ENCODE measurements at places on chromosomes 11 and 22.
A peak's percentile ranks its signal among the peaks of the same experiment; 100 is the strongest.

DNA sequence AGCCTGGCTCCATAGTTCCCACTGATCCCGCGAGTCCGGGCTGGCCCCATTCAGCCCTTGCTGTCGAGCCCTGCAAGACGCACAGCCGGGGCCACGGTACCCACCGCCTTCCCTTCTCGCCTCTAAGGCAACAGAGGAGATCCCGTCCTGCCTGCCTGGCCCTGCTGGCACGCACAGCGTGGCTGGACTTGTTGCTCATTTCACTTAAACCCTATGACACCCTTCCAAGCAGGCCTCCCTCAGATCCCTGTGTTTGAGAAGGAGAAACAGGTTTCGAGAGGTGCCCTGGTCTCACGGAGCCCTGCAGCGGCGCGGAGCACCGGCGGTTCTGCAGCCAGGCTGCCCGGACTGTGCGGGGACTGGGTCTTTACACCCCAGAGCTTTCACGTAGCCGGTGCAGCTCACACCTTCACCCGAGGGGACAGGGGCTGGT, 1048.4 kb downstream of the BRD1 start:
- peak; percentile 32 for DNase-seq

- no peak for DNase-seq
Observed at GRCh38 chr22:42080287-42080686, 787 bp downstream of the SMDT1 start.

- DNase-seq = no peak
Observed at GRCh38 chr22:39954584-39955055, 5.6 kb upstream of the TMA7B start.

DNA sequence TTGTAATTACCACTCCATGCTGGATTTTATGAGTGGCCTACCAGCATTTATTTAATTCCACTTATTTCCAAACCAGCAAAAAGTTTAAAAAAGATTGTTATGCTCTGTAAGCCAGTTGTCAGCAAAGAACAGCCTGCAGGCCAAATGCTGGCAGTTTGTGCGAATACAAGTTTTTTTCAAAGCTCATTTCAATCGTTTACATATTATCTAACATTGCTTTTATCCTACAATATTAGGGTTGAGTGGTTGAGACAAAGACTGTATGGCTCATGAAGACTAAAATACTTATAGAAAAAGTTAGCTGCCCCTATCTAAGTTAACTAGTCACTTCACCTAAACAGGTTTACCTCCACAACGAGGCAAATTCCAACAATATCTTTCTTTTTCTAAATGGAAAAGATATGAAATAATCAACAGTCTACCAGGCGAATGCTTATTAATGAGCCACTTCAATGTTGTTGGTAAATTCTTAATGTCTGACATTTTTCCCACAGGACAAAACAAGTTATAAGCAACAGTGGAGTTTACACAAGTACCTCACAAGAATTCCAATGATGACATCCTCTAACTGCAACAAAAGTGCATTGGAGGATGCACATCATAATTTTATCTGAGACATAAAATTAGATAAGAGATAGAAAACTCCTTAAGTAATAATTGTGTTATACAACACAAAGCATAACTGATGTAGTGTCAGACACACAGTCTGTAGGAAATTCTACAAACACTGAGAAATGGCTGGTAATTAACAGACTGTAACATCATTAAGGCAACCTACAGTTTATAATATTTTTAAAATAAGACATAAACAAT, 35.8 kb upstream of the POU2AF2 start:
- DNase-seq = no peak

DNA sequence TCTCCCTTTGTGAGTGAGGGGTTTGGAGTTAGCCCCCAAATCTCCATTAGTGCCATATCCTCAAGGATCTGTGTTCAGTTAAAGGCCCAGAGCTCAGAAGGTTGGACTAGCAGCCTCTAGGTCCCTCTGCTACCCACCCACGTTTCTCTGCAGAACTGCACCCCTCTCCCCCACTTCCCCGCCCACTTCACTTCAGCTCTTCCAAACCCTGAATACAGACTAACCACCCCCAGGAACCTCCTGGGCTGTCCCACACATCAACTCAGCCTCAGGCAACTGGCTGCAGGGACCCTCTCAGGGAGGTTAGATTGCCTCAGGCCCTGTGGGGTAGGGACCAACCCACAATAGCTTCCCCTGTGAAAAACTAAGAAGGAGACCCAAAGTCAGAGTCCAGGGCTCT, 840 bp downstream of the VPREB3 start:
- no peak for DNase-seq

DNA sequence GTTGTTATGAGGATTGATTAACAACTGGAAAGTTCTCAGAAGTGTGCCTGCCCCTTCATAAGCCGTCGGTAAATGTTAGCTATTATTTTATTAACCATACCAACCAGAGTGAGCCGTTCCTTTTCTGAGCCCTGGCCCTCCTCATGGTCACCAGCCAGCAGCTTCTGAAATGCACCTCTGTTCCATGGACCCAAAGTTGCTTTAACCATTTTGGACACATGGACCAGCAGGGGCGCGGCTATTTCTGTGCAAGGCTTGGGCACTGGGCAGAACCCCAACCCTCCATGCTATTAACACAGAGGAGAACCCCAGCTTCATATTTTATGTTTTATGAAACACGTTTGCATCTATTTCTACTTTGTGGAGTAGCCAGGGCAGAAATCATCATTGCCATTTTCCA, 18.6 kb upstream of the SCGB1A1 start:
- DNase-seq = no peak

DNA sequence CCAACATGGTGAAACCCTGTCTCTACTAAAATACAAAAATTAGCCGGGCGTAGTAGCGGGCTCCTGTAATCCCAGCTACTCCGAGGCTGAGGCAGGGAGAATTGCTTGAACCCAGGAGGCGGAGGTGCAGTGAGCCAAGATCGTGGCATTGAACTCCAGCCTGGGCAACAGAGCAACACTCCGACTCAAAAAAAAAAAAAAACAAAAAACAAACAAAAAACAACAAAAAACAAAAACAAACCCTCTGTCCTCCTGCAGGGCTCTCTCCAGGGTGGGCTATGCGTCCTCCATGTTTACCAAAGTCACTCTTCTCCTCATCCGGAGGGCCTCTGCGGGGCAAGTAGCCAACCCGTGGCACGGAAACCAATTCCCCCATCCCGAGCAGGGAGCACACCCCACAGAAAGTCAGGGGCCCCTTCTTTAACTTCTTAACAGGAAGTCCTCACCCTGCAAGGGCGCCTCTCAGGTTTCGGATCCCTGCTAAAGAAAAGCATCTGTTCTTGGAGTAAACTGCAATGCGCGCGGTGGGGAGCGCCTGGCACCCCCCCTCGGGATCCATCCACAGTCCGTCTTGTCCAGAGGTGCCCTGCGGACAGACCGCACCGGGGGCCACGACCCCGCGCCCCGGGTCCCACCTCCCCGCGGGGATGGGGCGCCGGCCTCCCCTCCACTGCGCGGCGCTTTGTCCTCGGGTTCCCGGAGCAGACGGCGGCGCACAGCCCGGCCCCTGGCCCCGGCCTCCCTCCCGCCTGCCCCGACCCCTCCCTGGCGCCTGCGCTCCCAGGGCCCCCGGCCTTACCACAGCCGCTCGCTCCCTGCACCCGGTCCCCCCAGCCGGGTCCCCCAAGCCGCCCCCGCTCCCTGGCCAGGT, 712 bp downstream of the CERK start:
- peak; percentile 44 for DNase-seq

GRCh38 chr11:30465192-30465591, 121.0 kb downstream of the MPPED2 start:
- DNase-seq = no peak

GRCh38 chr11:104361975-104362374, 198.0 kb upstream of the PDGFD start:
- DNase-seq = no peak

- no peak for DNase-seq
Observed at GRCh38 chr11:2361565-2361964, 15.5 kb upstream of the CD81 start.

- DNase-seq = no peak
Observed at GRCh38 chr11:134126217-134126822, 57.4 kb downstream of the JAM3 start.

DNA sequence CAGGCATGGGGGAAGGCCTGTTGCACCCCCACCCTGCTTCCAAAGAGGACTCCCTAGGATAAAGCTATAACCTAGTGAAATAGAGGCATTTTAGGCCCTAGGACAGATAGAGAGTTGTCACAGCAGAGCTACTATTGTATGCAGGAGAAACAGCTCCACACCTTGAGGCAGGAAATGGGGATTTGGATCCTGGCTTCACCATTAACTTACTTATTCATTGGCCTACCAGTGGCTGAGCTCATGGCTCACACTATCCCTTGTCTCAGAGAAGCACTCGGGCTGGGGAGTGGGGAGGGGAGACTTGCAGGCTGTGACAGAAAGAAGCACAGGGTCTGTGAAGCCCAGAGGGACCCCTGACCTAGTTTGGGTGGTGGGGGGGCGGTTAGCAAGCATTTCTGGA, 999 bp upstream of the PDE2A start:
- no peak for DNase-seq

DNA sequence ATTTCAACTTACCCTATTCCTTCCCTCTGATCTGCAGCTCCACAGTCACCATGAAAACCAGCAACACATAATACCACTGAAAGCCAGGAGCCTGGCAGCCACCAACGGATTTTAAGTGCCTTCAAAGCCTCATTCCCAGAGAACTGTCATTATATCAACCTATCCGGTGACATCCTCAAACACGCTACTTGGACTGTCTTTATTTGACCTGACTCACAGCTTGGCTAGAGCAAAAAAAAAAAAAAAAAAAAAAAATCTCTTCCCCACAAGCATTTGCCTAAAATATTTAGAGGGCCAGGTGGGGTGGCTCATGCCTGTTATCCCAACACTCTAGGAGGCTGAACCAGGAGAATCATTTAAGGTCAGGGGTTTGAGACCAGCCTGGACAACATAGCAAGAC, 32.4 kb upstream of the ARHGAP32 start:
- no peak for DNase-seq

DNA sequence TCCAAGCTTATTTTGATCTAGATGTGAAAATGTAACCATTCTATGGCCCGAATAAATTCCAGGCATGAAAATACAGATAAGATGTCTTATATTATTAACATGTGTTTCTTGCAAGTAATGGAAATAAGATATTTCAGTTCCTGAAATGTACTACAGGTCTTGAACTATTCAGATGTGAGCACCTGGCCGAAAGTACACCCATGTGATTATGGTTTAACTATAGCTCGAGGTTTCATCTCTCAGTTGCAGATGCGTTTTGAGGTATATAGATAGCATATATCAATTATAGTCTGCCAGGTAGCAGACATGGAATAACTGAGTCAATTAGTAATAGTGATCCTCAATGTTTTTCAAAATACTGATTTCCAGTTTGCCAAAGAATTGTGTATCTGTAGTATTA, 68.3 kb downstream of the DDIAS start:
- no peak for DNase-seq

DNA sequence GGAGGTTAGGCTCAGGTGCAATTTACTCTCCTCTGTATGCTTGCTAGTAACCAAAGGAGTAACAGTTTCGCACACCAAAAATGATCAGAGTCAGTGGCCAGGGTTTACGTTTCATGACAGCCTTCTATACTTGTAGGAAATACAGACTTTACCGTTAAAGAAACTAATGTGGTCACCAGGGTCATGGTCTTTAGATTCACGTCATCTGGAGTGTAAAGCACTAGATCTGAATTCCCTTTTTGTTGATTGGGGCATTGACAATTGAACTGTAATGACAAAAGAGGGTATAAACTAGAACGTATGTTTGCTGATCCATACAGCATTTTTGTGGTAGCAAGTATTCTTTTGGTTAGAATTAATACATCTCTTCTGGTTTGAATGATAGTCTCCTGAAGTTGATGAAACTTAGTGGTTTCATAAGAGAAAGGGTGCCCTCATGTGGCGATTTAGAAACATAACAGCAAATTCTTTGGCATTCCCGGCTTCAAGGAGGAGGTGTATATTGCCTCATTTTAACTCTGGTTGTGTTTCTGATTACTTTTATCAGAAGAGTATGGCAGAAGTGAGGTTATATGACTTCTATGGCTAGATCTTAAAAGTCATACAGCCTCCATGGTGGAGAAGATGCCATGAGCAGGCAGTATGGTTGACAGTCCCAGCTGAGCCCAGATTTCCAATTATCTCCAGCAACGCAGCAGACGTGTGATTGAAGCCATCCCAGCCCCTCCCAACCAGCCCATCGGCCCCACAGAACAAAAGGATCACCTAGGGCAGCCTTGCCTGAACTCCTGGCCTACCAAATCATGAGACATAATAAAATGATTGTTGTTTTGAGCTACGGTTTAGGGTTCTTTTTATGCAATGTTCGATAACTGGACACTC, 35.1 kb downstream of the MMP7 start:
- peak; percentile 79 for DNase-seq

- no peak for DNase-seq
Observed at GRCh38 chr11:27227736-27228135, 135.3 kb downstream of the CCDC34 start.

DNA sequence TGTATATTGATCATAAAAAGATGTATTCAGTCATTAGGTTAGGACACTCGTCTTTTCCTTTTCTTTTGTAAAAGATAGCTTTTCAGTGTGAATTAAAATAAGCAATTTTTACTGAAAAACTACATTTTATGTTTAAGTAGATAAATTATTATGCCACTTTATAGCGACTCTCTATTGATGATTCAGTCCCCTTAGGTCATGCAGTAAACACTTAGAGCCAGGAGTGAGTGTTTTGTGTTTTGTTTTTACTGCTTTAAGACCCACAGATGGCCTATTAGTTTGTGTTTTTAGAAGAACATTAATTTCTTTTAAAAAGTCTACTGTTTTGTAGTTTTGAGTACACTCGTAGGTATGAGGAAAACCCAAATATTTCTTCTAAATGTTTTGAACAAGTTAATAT, 86.6 kb downstream of the YAP1 start:
- no peak for DNase-seq

GRCh38 chr11:16936643-16937042, 77.6 kb downstream of the PLEKHA7 start:
- no peak for DNase-seq

GRCh38 chr11:69388210-69388609, 93.3 kb upstream of the LINC01488 start:
- DNase-seq = no peak

DNA sequence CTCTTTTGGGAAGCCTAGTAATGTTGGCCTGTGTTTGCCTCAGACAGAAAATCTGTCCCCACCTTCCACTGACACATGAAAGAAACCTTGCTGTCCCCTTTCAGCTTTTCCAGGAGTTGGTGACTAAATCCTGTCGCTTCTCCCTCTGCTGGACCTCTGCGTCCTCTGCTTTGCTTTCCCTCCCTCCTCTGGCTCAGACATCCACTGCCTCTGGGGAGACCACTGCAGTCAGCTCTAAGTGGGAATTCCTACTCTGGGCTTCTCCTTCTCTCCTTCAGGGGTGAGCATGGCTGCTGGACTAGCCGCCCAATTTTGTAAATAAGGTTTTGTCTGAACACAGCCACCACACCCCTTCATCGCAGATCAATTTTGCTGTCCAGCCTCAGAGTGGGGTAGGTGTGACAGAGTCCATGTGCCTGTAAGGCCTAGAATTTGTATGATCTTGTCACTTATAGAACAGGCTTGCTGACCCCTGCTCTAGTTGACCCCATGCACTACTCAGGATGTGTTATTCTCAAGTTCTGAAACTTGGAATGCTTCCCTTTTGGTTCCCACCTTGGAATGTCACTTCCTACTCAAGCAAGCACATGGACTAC, 23.0 kb downstream of the LRRC74B start:
- no peak for DNase-seq

GRCh38 chr11:120959189-120959588, 64.7 kb upstream of the TBCEL start:
- DNase-seq = no peak

All from naive thymus-derived CD8-positive, alpha-beta T cell (primary cell).